T-cell (primary cell): ENCODE measurements at places on chromosomes 1 and 21.

DNA sequence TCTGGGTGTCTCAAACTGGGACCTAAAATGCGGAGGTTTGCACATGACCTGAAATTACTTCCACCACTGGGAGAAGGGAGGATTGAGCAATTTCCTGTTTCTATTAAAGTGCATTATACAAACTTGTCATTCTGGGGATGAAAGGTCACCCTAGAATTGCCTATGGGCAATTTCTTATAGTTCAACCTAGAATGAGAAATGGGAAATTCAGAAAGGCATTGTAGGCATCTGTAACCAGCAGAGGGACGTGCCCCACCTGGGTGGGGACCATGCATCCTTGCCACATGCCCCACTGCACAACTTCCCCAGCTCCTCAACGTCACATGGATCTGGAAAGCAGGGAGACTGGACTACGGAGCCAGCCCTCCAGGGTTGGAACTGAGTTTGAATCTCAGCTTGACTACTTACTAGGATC, 47.0 kb downstream of the MRPL39 start:
- DNase-seq: no peak

- peak; percentile 22 for DNase-seq
Measured at GRCh38 chr1:153355445-153356071, 2.1 kb upstream of the S100A9 start.

GRCh38 chr1:181251001-181251712, 162.7 kb downstream of the IER5 start:
- no peak for DNase-seq

DNA sequence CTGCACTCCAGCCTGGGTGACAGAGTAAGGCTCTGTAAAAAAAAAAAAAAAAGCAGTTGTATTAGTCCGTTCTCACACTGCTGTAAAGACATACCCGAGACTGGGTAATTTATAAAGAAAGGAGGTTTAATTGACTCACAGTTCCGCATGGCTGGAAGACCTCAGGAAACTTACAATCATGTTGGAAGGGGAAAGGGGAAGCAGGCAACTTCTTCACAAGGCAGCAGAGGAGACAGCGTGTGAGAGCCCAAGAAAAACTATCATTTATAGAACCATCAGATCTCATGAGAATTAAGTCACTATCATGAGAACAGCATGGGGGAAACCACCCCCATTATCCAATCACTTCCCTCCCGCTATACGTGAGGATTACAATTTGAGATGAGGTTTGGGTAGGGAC, 151.7 kb upstream of the NR5A2 start:
- DNase-seq: no peak

DNA sequence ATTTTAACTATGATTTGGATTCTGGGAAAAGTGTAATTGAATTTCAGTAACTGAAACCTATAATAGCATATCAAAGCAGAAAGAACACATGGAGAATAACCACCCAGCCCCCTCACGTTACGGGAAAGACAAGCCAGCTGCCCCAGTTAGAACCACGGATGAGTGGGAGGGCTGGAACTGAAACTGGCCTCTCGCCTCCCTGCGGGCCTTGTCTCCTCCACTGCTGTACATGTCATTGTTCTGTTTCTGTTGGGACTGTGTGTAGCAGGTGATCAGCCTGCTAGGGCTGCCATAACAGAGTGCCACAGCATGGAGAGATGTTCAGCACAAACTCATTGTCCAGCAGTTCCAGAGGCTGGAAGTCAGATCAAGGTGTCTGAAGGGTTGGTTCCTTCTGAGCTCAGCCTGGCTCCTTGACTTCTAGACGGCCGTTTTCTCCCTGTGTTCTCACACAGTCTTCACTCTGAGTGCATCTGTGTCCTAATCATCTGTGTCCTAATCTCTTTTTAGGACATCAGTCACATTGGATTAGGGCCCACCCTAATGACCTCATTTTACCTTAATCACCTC, 52.4 kb downstream of the MAP3K21 start:
- no peak for DNase-seq

DNA sequence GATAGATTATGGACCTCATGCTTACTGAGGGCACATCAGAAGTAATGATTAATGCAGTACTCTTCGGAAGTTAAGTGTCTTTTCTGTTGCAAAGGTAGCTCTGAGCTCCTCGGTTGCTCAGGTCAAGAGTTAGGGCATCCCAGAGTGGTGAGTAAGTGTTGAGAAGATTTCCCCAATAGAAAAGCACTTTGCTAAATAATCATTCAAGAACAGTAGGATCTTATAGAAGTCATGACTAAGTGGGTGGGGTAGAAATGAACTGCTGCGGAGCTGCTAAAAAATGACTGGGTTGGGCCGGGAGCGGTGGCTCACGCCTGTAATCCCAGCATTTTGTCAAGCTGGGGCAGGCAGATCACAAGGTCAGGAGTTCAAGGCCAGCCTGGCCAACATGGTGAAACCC, 648.6 kb upstream of the CAMK1G start:
- no peak for DNase-seq

DNA sequence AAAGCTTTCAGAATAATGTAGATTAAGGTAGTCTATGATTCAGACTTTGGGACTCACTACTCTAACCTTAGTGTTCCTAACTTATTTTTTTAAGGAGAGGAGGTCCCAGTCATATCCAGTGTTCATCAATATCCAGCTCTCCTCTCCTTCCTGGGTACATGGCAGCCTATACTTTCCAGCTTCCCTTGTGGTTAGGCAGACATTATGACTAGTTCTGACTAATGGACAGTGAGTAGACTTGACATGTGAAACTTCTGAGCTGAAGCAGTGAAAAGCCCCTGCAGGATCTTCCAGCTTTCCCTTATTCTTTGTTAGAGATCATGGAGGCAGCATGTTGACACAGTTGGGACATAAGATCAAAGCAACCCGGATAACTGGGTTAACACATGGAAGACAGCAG, 144.2 kb downstream of the PTPRU start:
- no peak for DNase-seq

GRCh38 chr21:35414507-35415139, 365.5 kb upstream of the RUNX1 start:
- no peak for DNase-seq

GRCh38 chr1:77850082-77850481, 38.3 kb upstream of the NEXN start:
- no peak for DNase-seq

- no peak for DNase-seq
Measured at GRCh38 chr1:25529518-25530185, 13.8 kb upstream of the LDLRAP1 start.

GRCh38 chr1:159646687-159647086, 59.1 kb downstream of the APCS start:
- no peak for DNase-seq

- no peak for DNase-seq
Measured at GRCh38 chr1:186463511-186463910, 2.6 kb upstream of the PDC start.

DNA sequence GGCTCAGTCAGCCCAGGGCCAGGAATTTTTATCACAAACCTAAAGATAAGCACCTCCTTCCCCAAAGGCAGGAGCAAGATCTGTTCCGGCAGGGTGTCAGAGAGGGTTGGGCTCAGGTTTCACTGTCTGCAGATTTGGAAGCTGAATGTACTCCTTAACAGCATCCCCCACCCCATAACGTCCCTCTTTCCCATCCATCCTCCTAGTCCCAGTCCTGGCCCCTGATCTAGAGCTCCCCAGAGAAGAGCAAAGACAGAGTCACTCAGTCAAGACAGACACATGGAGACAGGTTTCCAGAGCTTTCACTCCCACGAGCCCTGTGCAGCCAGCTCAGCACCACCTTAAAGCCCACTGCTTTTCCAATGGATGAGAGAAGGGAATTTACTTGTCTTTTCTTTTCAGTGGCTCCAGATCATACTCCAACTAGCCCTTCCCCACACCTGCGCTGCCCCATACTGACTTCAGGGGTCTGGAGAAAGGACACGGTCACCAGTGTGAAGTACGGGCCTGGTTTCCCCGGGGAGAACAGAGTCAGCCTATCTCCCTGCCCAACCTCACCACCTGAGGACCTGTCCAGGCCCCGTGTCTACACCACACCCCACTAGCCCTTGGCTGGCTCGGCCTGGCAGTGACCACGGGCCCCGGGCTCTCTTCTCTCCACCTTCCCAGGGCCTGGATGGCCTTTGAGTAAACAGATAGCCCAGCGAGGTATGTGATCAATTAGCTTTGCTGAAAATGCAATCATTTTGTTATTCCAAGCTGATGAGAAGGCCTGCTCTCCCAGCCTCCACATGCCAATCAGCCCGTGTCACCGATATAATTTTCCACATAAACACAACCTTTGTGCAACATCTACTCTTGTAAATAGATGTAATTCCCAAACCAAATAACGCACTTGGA, 249.1 kb downstream of the FOXD2 start:
- DNase-seq: no peak
